ENCODE measurements at places on chromosomes 7 and 10.

DNA sequence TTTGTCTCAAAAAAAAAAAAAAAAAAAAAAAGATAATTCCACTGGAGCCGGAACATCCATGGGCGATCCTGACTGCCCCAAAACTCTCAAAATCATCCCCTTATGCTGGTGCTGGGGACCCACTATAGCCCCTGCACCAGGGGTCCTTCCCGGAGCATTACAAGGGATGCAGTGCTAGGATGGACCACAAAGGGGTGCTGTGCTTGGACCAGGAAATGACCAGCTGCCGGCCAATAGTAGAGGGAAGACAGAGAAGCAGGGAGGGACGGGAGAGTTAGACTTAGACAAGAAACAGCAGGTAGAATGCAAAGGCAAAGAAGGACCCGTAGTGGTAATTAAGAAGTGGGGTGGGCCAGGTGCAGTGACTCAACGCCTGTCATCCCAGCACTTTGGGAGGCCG, 40.5 kb downstream of the RCC1L start:
- no peak for DNase-seq

GRCh38 chr7:82443036-82443546, 486 bp downstream of the CACNA2D1 start:
- no peak for DNase-seq

DNA sequence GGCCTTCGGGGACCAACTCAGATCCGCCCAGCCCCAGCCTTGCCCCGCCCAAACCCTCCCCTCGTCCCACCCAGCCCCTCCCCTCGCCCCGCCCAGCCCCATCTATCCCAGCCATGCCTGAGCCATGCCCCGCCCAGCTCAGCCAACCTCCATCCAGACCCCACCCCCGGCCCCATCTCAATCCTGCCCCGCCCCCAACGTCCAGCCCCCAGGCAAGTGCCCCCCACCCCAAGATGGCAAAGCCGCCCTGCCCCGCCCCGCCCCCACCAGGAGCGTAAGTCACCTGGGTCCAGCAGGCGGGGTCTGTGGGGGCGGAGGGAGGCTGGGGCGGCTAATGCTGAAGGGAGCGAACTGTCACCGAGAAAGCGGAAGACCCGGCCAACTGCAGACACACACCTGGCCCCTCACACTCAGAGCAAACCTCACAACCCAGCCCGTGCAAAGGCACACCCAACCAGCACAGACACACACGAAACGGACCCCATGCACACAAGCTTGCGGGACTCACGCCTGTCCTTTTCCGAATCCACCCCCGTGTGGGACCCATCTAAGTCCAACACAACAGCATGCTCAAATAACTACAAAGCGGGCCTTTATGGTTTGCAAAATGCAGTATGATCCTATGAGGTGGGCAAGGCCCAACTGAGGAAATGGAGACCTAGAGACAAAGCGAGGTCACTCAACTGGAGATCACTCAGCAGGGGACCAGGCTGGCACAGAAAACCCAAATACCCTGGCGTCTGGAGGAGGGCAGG, 11.5 kb upstream of the OGA start:
- peak; percentile 42 for DNase-seq

- DNase-seq: no peak
Measured at GRCh38 chr10:88064608-88065382, 201.4 kb downstream of the PTEN start.

DNA sequence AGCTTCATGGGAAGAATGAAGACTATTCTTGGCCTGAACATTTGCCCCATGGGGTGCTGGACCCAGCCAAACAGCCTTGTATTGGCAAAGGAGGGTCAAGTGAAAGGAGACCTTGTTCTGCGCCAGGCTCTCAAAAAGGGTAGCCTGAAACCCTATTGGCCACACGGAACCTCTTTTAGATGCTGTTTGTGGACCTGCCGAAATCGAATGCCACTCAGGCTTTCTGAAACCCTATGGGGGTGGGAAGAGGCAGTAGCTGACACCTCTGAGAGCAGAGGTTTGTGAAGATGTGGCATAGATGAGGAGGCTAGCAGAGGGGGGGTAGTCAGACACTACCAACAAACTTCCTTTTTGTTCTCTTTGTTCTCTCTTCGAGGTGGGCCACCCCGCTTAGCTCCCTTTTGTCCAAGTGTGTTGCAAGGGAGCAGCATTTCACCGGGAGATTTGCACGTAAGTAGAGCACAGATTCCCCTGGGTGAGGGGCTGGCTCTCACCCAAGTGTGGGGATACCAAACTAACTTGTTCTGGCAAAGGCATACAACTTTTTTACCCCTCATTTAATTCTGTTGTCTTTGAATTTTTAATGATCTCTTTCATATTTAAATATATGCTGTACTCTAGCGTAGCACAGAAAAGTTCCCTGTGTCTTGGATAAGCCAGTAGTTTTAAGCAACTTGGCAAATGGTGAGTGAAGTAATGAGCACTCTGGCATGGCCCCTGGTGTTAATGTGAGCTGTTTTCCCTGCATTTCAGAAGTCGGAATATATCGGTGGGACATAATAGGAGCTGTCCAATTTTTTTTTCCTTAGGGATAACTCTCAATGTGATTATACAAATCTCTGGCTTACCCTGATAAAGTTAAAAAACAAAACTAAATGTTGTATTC, 107.7 kb downstream of the SEPTIN7 start:
- DNase-seq: no peak

GRCh38 chr10:77349226-77349625, 288.4 kb downstream of the KCNMA1 start:
- no peak for DNase-seq

- no peak for DNase-seq
Measured at GRCh38 chr7:157224627-157225026, 85.9 kb downstream of the UBE3C start.
